ENCODE measurements at places on chromosomes 13 and 19. TPM values are rescaled to one million over a fixed set of nuclear protein-coding genes. Genes with fewer than 3 reads are reported as not detected.

PSG11 gene
- under 0.01 TPM for total RNA-seq

IGFLR1 gene
- total RNA-seq: 1.3 TPM

C19orf85 gene
- total RNA-seq: not detected

KLK2 gene
- total RNA-seq: not detected

ZNF829 gene
- 4.2 TPM for total RNA-seq

ACER1 gene
- not detected for total RNA-seq

ARID3A gene
- total RNA-seq: 12.7 TPM

FUT1 gene
- total RNA-seq: 0.58 TPM

C1QTNF9B gene
- total RNA-seq: not detected

CYP4F22 gene
- not detected for total RNA-seq

CD33 gene
- total RNA-seq: not detected

SIGLECL1 gene
- not detected for total RNA-seq

RASIP1 gene
- total RNA-seq: 0.85 TPM

HNRNPUL1 gene
- 84.2 TPM for total RNA-seq

ZNF565 gene
- total RNA-seq: 9.3 TPM

PCDH9 gene
- total RNA-seq: 11.3 TPM

B3GNT3 gene
- total RNA-seq: not detected

ZNF229 gene
- total RNA-seq: 8.6 TPM

ADAT3 gene
- 1.3 TPM for total RNA-seq

KLF1 gene
- not detected for total RNA-seq

OR10H1 gene
- total RNA-seq: not detected

ATP1A3 gene
- not detected for total RNA-seq

MCF2L gene
- 0.19 TPM for total RNA-seq

CALR3 gene
- not detected for total RNA-seq

Measured in regular cardiac myocyte (primary cell).